ENCODE measurements at places on chromosomes 11 and 22.

DNA sequence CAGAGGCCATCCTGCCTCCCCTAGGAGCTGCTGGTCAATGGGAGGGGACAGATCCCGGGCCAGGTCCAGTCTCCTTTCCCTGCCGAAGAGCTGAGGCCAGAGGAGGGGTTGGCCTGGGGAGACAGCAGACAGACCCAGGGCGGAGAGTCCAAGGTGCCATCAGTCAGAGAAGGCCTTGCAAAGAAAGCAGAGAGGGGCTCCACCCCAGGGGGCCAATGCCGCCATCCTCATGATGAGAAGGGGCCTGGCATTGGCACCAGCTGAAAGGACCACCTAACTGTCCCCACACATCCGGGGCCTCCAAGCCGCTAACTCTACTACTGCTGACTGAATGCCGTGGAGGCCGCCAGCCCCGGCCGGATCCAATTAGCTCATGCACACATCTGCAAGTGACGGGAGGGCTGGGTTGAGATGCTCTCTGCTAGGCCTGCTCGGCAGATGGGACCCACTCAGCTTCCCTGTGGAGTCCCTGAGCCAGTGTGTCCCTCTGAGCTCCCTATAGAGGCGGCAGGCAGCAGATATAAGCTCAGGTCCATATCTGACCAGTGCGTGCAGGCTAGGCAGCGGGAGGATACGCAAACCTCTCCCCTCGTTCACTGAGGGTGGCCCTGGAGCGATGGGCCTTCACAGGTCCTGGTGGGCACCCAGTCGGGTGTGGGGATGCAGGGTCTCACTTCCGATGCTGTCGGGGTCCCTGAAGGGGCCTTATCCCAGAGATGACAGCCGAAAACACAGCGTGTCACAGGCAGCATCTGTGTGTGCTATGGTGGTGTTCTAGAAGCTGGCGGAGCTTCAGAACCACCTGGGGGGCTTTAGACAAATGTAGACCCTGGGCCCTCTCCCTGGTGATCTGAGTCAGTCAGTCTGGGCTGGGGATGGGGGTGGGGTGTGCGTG, 183.9 kb downstream of the CTTN start:
- no peak for DNase-seq

GRCh38 chr22:22981670-22982571, 88.4 kb upstream of the GNAZ start:
- no peak for DNase-seq

DNA sequence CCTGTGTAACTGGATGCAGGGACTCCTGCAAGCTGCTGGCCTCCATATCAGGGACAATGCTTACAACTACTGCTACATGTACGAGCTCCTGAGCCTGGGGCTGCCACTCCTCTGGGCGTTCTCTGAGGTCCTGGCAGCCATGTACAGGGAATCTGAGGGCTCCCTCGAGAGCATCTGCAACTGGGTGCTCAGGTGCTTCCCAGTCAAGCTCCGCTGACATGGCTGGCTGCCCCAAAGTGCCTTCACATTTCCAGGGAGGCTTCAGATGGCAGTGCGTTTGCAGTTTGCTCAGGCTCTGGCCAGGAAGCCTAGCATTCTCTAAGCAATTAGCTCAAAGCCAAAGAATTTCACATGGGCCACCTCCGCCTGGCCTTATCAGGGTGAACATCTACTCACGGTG, 117.4 kb upstream of the PARVA start:
- DNase-seq: no peak

DNA sequence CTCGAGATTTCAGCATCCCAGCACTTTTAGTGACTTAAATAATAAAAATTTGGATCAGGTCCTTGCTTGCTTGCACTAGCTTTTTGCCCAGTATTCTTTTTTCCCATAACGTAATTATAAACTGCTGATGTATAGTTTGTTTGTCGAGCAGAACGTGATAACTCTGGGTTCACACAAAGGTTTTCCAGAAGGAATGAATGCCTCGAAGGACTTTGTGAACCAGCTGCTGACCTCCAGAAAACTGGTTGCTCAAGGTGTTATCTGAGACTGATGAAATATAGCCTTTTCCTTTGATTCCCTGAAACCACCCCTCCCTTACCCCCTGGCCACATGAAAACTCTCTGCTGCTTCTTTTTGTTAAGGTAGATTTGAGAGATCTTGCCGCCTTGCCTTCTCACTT, 229.1 kb upstream of the CARD18 start:
- peak; percentile 27 for DNase-seq

DNA sequence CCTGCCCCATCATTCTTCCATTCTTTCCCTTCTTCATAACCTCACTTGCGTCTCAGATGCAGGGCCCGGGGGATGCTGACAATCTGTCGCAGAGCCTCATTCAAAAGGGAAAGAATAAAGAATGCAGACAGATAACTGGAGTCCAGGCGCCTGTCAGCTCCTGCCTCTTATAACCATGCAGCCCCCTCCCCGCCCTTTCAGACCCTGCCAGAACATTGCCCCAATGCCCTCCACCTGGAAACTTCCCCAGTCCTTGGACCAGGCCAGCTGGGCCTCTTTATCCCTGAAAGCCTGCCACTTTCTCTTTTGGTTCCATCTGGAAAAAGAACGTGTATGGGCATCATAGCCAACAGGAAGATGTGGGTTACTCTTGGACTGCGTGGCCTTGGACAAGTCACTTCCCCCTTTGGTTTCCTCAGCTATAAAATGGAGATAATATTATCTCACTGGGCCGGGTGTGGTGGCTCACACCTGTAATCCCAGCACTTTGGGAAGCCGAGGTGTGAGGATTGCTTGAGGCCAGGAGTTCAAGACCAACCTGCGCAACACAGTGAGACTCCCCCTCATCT, 2.1 kb upstream of the TCF20 start:
- DNase-seq: no peak
